Motor neuron (in vitro differentiated cells): ENCODE measurements at places on chromosomes 13 and 19. TPM values are rescaled to one million over a fixed set of nuclear protein-coding genes. Genes with fewer than 3 reads are reported as not detected.

The KLF1 gene
- 0.30 TPM in 1 of 2 replicates, not detected in the other for total RNA-seq

GRCh38 chr13:97191142-97191541 is 31.0 kb upstream of the MBNL2 start:
- ATAC-seq = peak; percentile 82

The RUBCNL gene
- total RNA-seq = 1.0 and 1.2 TPM in 2 replicates

- ATAC-seq = no peak
Observed at GRCh38 chr13:45219938-45220375, 19.1 kb upstream of the KCTD4 start.

The ZNF229 gene
- 13.9 and 16.4 TPM in 2 replicates for total RNA-seq

- ATAC-seq = no peak
Observed at GRCh38 chr19:5738423-5738822, 18.0 kb downstream of the CATSPERD start.

The CD33 gene
- total RNA-seq = not detected in 2 replicates

- no peak for ATAC-seq
Observed at GRCh38 chr13:51118809-51119431, 7.8 kb upstream of the C13orf42 start.

- no peak for ATAC-seq
Observed at GRCh38 chr19:10214784-10215183, 16.3 kb downstream of the S1PR2 start.

The COX6B2 gene
- 0.55 and 1.4 TPM in 2 replicates for total RNA-seq

The LIM2 gene
- 0.38 and 0.49 TPM in 2 replicates for total RNA-seq

GRCh38 chr13:47976325-47976724 is 24.7 kb downstream of the SUCLA2 start:
- no peak for ATAC-seq

The OR7A5 gene
- 0.05 and 0.10 TPM in 2 replicates for total RNA-seq

GRCh38 chr19:16441661-16442162 is 30.1 kb downstream of the EPS15L1 start:
- peak; percentile 36 for ATAC-seq

The CCDC70 gene
- 0.38 TPM in 1 of 2 replicates, not detected in the other for total RNA-seq

- ATAC-seq = peak; percentile 74
Observed at GRCh38 chr19:6271721-6272410, 7.9 kb downstream of the MLLT1 start.

DNA sequence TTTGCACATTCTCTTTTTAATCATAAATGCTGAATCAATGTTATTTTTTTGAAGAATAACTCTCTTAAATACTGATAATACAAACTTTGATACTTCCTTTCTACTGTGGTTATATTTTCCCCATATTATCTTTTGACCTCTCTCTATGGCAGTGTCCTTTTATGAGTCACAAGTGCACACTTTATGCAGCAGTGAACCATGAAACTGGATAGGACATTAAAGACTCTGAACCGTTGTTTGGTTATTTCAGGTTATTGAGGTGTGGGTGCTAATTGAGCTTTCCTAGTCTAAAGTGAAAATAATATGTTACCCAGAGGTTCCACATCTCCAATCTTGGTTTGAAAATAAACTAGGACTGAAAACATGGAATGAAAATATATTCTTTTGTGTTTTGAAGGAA is 71.4 kb downstream of the DGKH start:
- ATAC-seq = no peak

The VSTM1 gene
- total RNA-seq = not detected in 2 replicates

The RFPL4A gene
- not detected in 2 replicates for total RNA-seq

The CGB3 gene
- 0.70 TPM in 1 of 2 replicates, not detected in the other for total RNA-seq

GRCh38 chr13:77310579-77311279 is 16.2 kb downstream of the MYCBP2 start:
- no peak for ATAC-seq

GRCh38 chr13:41614671-41615527 is 157.5 kb downstream of the RGCC start:
- ATAC-seq = no peak

- ATAC-seq = peak; percentile 39
Observed at GRCh38 chr13:31860002-31860401, 120.7 kb downstream of the RXFP2 start.

The EMC10 gene
- total RNA-seq = 74.3 and 80.4 TPM in 2 replicates

The C3 gene
- total RNA-seq = 441 and 470 TPM in 2 replicates

The ZNF837 gene
- total RNA-seq = 1.4 and 1.6 TPM in 2 replicates

DNA sequence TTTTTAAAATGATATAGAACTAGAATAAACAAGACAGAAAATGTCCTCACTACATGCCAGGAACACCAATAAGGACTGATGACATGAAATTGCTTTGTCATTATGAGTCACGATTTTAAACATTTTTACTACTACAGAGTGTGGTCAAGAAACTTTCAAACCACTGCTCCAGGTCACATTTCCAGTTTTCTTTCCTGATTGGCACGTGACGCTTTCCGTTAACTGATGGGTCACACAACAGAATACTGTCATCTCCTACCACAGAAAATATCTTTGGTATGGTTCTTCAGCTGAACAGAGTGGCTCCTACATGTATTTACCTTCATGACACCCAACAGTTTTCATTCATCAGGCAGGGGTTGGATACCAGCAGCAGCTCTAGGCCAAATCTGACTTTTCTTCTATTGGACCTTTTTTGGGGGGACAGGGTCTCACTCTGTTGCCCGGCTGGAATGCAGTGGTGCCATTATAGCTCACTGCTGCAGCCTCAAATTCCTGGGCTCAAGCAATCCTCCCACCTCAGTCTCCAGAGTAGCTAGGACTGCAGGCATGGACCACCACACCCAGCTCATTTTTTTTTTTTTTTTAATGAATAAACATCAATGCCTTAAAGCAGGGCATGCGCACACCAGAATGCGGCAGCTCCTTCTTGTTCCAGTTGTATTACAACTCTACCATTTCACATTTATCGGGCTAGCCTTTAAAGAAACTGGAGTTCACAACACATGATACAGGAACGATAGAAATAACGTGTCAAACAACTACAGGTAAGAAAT is 147.4 kb downstream of the RNF17 start:
- ATAC-seq = no peak

GRCh38 chr13:87005511-87005910 is 665.7 kb upstream of the SLITRK5 start:
- ATAC-seq = no peak
